ENCODE measurements at places on chromosomes 12 and 14. TPM values are rescaled to one million over a fixed set of nuclear protein-coding genes. Genes with fewer than 3 reads are reported as not detected.

DNA sequence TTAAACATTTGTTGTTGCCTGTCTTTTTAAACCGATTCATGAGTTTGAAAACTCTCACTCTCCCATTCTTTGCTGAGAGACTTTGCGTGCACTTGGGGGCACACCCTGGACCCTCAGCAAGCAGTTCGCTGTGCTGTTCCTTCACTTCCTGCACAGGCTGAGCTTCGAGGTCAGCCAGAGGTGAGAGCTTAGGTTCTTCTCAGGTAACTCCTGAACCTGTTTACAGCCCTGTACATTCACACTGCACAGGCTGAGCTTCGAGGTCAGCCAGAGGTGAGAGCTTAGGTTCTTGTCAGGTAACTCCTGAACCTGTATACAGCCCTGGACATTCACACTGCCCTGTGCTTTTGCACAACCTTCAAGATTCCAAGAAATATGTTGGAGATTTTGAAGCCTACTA is 9.8 kb upstream of the CLECL1 start:
- H3K4me1 ChIP-seq, result peaks cover 70% of the 10 kb centered on the region
- H3K4me3 ChIP-seq, result peak overlapping the region; percentile 79
- peak overlapping the region; percentile 98 for H3K27ac ChIP-seq

DNA sequence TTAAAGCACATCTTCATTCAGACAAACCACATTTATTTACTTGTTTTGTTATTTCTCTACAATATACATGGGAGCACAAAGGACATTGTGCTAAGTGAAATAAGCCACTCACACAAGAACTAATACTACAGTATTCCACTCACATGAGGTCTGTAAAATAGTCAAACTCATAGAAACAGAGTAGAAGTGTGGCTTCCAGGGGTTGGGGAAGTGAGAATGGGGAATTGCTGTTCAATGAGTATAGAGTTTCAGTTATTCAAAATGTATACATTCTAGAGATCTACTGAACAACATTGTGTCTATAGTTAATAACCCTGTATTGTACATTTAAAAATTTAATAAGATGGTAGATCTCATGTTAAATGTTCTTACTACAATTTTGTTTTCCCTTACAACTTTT is 88.8 kb downstream of the ATXN7L3B start:
- no peaks in the 10 kb centered on the region for H3K27me3 ChIP-seq
- no peaks in the 10 kb centered on the region for H3K36me3 ChIP-seq
- DNase-seq, result no peak
- H3K4me1 ChIP-seq, result no peaks in the 10 kb centered on the region
- no peak overlapping the region for H3K4me3 ChIP-seq

DNA sequence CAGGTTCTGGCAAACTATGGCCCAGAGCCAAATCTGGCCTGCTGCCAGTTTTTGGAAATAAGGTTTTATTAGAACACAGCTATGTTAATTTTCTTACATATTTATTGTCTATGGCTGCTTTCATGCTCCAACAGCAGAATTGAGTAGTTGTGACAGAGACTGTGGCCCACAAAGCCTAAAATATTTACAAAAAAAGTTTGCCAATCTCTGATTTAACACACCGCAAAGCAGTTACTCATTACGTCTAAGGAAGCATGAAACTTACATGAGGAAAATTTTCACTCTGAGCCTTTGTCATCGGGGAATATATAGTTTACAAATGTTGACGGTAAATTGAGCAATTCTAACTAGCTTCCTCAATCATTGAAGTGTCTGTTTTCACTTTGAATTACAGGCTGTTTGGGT is 96.5 kb downstream of the UNC79 start:
- H3K36me3 ChIP-seq, result no peaks in the 10 kb centered on the region
- H3K27ac ChIP-seq, result no peak overlapping the region
- no peaks in the 10 kb centered on the region for H3K4me1 ChIP-seq
- no peak for DNase-seq

DNA sequence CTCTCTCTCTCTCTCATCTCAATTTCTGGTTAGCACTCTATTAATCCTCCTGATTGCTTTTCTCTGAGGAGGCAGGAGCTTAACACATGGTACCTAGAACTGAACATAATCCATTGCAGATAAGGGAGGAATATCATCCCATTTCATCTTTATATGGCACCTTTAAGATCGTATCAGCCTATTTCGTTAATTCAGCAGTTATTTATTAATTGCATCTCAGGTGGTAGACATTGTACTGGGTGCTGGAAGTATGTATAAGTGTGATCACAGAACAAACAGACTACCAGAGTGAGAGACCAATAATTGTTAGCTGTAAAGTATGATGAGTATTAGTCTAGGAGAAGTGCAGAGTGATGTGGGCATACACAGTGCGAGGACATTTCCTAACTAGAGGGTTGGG is 39.0 kb downstream of the AKAP6 start:
- peaks cover 7% of the 10 kb centered on the region for H3K4me1 ChIP-seq
- no peak for DNase-seq
- no peak overlapping the region for H3K27ac ChIP-seq

GRCh38 chr14:58541633-58542022 is 96.1 kb upstream of the DACT1 start:
- H3K27me3 ChIP-seq, result no peaks in the 10 kb centered on the region
- no peak overlapping the region for H3K4me3 ChIP-seq
- H3K36me3 ChIP-seq, result no peaks in the 10 kb centered on the region
- no peak for DNase-seq

DNA sequence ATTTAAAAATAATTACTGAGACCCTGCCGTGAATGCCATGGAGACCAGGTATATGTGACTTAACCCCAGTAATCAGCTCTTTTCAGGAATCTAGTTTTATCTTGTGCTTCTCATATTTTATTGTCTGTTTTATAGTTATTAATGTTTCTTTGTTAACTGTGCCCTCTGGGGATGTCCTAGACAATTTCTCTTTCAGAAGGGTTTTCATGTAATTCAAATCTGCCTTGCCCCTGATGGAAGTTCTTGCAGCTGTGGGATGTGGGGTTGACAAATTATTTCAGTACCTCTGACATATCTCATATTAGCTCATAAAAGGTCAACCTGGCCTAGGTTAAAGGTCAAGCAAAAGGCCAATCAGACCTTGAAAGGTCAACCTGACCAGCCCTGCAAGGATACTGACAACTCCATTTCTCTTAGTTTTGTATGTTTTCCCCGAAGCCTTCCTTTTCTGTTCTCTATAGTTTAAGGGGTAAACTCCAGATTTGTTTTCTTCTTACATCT is 182.3 kb downstream of the SLC41A2 start:
- H3K4me3 ChIP-seq, result no peak overlapping the region
- H3K36me3 ChIP-seq, result peaks cover 17% of the 10 kb centered on the region
- no peak overlapping the region for H3K27ac ChIP-seq
- peaks cover 12% of the 10 kb centered on the region for H3K27me3 ChIP-seq

- H3K27me3 ChIP-seq, result peaks cover 6% of the 10 kb centered on the region
- H3K27ac ChIP-seq, result peak overlapping the region; percentile 98
- H3K4me1 ChIP-seq, result peaks cover 46% of the 10 kb centered on the region
Observed at GRCh38 chr12:52024845-52025230, 18.1 kb downstream of the TAMALIN start.

- no peaks in the 10 kb centered on the region for H3K27me3 ChIP-seq
- H3K36me3 ChIP-seq, result no peaks in the 10 kb centered on the region
- H3K4me1 ChIP-seq, result no peaks in the 10 kb centered on the region
- H3K27ac ChIP-seq, result no peak overlapping the region
- DNase-seq, result no peak
Observed at GRCh38 chr12:127270193-127270592, 996.8 kb upstream of the TMEM132C start.

DNA sequence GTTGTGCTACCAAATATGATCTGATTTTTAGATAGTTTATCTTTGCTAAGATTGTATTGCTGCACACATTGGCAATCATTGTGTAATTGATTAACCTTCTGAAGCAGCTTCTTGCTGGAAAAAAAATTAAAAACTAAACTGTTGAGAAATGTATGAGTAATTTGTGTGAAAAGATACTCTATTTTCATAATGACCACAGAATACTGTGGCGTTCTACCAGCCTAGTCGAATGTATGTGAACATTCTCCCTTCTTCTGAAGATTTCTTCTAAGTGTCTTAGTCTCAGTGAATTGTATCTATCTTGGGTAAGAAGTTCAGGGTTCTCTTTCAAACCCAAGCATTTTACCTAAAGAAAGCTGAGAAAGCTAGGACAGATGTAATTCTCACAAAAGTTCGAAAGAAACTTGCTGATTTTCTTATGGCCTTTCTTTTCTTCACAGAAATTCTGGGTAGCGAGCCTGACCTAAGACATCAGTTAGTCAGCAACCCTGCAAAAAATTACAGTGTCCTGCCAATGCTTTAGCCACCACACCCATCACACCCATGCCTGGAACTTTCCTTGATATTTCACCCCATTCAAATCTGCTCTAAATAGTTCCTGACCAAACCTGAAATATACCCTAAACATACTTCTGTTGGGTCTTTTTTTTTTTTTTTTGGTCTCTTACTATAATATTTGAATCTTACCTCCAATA is 27.1 kb upstream of the C12orf71 start:
- peaks cover 4% of the 10 kb centered on the region for H3K36me3 ChIP-seq
- no peak for DNase-seq
- peak overlapping the region; percentile 49 for H3K27ac ChIP-seq
- H3K4me1 ChIP-seq, result peaks cover 30% of the 10 kb centered on the region
- H3K4me3 ChIP-seq, result no peak overlapping the region

GRCh38 chr14:68841016-68841809 is 48.3 kb upstream of the ZFP36L1 start:
- H3K27ac ChIP-seq, result no peak overlapping the region
- DNase-seq, result no peak
- peaks cover 13% of the 10 kb centered on the region for H3K27me3 ChIP-seq
- H3K4me1 ChIP-seq, result peaks cover 22% of the 10 kb centered on the region
- no peak overlapping the region for H3K4me3 ChIP-seq
- peaks cover 16% of the 10 kb centered on the region for H3K36me3 ChIP-seq

DNA sequence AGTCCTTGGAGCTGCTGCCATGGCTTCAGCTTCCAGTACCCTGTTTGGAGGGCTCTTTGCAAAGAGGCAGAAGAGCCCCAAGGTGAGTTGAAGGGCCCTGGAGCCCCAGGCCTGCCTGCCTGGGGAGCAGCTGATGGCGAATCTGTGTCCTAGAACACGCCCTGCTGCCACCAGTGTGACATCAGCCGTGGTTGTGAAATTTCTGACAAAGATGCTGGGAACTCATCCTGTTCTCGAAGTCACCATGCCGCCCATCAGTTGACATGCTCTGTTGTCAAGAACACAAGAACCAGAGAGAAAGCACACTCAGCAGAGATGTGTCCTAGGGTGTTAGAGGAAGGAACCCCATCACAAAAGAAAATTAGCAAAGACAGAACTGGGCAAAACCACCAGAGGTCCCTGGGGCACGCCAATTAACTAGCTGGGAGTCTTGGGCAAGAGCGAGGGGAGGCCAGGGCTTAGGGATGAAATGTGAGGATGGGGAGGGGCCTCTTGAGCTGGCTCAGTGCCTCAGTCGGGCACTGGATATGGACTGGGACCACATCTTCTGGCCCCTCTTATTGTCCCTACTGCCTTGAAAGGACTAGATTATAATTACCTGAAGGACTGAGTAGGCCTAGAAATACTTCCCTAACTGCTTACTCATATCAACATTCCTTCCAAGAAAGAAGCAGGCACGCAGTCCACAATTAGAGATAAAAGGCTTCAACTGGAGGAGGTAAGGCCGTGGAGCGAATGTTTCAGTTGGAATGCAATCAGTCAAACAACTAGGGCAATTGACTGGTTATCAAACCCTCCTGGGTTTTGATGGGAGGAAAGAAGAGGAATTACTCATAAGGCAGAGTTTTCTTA is 163.1 kb downstream of the CACNA1C start:
- DNase-seq, result no peak
- H3K4me1 ChIP-seq, result no peaks in the 10 kb centered on the region
- H3K36me3 ChIP-seq, result no peaks in the 10 kb centered on the region
- H3K27ac ChIP-seq, result no peak overlapping the region
- peaks cover 13% of the 10 kb centered on the region for H3K27me3 ChIP-seq

DNA sequence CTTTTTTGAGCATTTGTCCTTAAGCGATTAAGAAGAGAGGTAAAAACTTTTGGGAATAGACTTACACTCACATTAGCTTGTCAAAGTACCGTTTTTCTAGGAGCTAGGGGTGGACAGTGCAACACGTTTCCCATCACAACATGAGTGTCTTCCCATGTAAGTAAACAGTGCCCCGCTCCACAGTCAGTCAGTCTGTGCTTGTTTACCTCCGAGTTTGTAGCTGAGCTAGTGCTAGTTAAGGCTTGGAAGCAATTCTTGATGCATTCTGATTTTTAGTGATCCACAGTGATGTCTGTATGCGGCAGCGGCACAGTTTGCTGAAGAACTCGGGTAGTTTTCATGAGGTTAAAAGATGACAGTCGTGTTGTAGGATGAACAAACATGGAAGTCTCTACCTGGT is 941 bp downstream of the ZDHHC17 start:
- peaks cover 2% of the 10 kb centered on the region for H3K27me3 ChIP-seq
- H3K4me3 ChIP-seq, result peak overlapping the region; percentile 92
- peak overlapping the region; percentile 93 for H3K27ac ChIP-seq
- peak; percentile 20 for DNase-seq

- H3K4me3 ChIP-seq, result no peak overlapping the region
- H3K4me1 ChIP-seq, result no peaks in the 10 kb centered on the region
- H3K27me3 ChIP-seq, result peaks cover 1% of the 10 kb centered on the region
- DNase-seq, result peak; percentile 7
Observed at GRCh38 chr14:104423701-104424405, 155.7 kb upstream of the C14orf180 start.

DNA sequence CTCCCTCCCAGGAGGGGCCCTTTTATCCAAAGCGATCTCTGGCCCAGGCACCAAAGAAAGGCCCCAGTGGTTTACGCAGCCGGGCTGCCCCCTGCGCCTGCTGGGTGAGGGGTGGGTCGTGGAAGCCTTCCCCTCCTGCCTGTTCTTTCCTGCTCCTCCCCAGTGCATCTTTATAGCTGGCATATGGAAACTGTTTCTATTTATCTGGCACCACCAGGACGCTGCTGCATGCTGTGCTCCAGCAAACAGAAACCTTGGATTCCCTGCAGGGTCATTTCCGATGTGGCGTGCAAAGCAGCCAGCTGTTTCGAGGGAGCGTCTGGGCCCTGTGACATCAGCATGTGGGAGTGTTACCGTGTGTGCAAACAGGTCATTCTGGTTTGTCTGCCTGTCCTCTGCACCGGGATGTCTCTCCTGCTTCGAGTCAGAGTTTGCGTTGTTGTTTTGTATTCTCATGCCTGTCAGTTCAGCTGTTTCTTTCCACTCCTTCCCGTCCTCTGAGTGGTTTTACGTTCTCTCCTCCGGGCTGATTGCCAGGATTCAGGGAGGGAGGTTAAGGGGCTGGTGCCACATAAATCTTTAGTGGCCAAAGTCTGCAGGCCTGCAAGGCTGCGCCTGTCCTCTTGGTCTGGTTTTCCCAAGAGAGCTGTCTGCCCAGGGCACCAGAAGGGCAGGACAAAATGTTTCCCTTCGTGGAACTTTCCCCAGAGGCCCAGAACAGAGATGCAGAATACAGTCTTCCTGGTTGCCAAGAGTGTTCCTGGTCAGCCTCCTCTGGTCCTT is 24.6 kb downstream of the TPCN1 start:
- H3K4me1 ChIP-seq, result peaks cover 4% of the 10 kb centered on the region
- DNase-seq, result no peak
- peaks cover 3% of the 10 kb centered on the region for H3K36me3 ChIP-seq
- H3K27me3 ChIP-seq, result no peaks in the 10 kb centered on the region

- H3K36me3 ChIP-seq, result no peaks in the 10 kb centered on the region
- no peaks in the 10 kb centered on the region for H3K27me3 ChIP-seq
- H3K4me3 ChIP-seq, result no peak overlapping the region
- no peak overlapping the region for H3K27ac ChIP-seq
- no peak for DNase-seq
Observed at GRCh38 chr12:89901319-89901718, 192.7 kb upstream of the ATP2B1 start.

Gene TAS2R30
- 1.6 TPM for total RNA-seq

Gene RNASE7
- total RNA-seq, result not detected

Gene ADAM21
- not detected for total RNA-seq

Gene DHH
- 0.20 TPM for total RNA-seq

Gene CCDC177
- total RNA-seq, result not detected

Gene BTG1
- 217 TPM for total RNA-seq

Measured in activated CD4-positive, alpha-beta memory T cell treated with anti-CD3 and anti-CD28 coated beads, Interleukin-2, amount 10 ng/mL, durations not matched to agents 7 days and 5 days (primary cell).